Fibroblast of lung (primary cell): ENCODE measurements at places on chromosomes 2 and 18. TPM values are rescaled to one million over a fixed set of nuclear protein-coding genes. Genes with fewer than 3 reads are reported as not detected.

GRCh38 chr2:219221957-219222518, 3.3 kb upstream of the ABCB6 start:
- DNase-seq = no peak

The SERPINB12 gene
- total RNA-seq = not detected in 2 replicates

The TGFA gene
- total RNA-seq = not detected in 2 replicates

The ANKRD30B gene
- total RNA-seq = under 0.01 and 0.33 TPM in 2 replicates

The TXNDC2 gene
- total RNA-seq = not detected in 2 replicates

The TCF23 gene
- under 0.01 TPM in 1 of 2 replicates, not detected in the other for total RNA-seq

GRCh38 chr2:197179744-197180498, 130.7 kb downstream of the ANKRD44 start:
- peak; percentile 96 for DNase-seq

DNA sequence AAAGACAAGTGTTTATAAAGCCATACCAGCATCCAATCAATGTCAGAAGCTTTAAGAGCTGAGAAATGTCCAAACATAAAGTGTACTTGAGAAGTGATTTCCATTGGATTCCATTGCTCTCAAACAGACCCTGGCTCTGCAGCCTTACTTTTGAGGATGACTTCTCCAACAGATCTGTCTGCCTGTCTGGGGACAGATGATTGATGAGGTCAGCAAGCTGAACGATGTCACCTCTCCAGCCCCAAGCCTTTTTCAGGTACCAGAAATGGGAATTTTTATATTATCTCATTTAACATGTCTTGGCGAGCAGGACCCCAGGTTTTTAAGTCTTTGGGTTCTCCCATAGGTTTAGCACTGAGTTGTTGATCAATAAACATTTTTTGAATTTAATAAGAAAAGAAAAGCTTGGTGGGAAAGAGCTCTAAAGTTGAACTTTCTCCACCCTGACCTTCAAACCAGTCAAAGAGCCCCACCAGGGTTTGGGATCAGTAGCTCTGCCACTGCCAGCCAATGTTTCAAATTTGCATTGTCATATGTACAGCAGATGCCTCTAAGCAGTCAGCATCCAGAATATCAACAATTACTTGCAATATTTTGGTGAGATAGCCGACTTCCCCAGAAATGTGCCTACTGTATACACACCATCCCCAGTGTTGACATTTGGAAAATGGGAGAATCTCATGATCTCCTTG, 22.5 kb downstream of the PTPN18 start:
- no peak for DNase-seq

GRCh38 chr2:163264341-163264740, 425.8 kb upstream of the KCNH7 start:
- peak; percentile 83 for DNase-seq

GRCh38 chr2:69734035-69734611, 7.8 kb upstream of the ANXA4 start:
- DNase-seq = no peak

DNA sequence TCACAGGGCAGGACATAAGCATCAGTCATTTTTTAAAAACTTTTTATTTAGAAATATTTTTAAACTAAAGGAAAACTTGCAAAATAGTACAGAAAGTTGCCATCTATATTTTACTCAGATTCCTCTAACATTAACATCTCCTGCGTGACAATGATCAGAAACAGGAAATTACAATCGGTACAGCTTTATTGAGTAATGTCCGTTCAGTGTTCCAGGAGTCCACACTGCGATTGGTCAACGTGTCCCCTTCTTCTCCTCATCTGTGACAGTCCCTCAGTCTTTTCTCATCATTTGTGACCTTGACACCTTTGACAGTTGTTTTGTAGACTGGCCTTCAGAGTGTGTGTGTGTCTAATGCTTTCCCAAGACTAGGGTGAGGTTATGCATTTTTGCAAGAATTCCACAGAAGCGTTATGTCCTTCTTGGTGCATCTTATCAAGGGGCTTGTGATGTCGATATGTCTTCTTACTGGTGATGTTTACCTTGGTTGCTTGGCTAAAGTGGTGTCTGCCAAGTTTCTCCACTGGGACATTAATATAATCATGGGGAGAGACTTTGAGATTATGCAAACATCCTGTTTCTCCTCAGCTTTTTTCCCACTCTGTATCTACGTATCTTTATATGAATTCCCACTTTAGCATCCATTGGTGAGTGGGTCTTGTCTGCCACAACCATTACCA, 21.4 kb upstream of the TMEM177 start:
- no peak for DNase-seq

DNA sequence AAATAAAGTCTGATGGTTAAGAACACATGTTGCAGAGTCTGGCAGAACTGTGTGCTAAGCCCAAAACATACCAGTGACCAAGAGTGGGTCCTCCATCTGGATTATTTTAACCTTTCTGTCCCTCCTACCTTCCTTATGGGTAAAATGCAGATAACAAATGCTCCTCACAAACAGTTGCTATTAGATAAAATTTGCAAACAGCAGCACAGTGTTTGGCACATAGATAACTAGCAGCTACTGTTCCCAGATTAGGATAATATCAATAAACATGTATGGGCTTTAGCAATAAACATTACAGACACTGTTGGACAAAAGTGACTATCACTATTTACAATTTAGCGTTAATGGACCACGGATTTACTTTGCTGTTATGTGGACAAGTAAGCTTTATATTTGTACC, 154.9 kb downstream of the TCF4 start:
- DNase-seq = no peak

The RIOK3 gene
- 59.8 and 78.8 TPM in 2 replicates for total RNA-seq

GRCh38 chr18:59520562-59521355, 161.7 kb upstream of the LMAN1 start:
- DNase-seq = no peak

- DNase-seq = no peak
Observed at GRCh38 chr2:100936070-100936741, 65.9 kb upstream of the RPL31 start.

GRCh38 chr2:138881126-138881525, 100.9 kb upstream of the NXPH2 start:
- DNase-seq = no peak

- DNase-seq = no peak
Observed at GRCh38 chr2:96698221-96698861, 41.5 kb downstream of the LMAN2L start.

GRCh38 chr2:11940799-11941198, 194.4 kb downstream of the LPIN1 start:
- DNase-seq = no peak

- DNase-seq = peak; percentile 40
Observed at GRCh38 chr18:11553098-11553940, 56.1 kb upstream of the SLC35G4 start.

- DNase-seq = no peak
Observed at GRCh38 chr2:106869512-106870275, 16.3 kb downstream of the ST6GAL2 start.

- DNase-seq = no peak
Observed at GRCh38 chr2:2739231-2739795, 408.2 kb upstream of the MYT1L start.

DNA sequence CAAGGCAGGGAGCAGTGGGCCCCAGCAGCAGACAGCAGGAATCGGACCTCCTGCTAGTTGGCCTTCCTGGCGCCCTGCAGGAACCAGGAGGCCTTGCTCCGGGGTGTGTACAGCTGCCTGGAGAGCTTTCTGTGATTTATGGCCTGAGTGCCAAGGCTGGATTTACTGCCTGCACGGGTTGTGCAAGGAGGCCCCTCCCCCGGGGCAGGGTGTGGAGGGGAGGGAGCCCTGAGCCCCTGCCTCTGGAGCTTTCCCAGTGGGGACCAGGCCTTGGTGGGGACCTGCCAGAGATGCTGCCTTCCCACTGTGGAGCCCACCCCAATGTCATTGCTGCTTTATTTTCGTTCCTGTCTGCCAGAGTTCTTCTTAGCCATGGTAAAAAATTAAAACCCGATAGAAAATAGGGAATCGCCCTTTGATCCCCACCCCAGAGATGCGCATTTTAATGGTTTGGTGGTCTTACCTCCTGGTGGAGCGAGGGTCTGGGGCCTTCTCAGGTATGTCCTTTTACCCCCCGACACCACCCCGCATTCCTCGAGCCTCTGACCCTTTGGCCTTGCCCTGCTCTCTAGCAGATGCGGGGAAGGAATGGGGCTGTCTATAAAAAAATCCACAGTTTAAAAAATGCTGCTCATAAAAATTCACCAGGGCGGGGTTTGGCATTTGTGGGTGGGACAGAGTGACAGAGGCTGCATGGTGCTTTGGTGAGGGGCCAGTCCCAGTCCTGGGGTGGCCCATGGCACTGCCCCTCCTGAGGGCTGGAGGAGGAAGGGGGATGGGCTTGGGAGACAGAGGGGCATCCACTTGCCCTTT, 6.9 kb upstream of the RALB start:
- no peak for DNase-seq

DNA sequence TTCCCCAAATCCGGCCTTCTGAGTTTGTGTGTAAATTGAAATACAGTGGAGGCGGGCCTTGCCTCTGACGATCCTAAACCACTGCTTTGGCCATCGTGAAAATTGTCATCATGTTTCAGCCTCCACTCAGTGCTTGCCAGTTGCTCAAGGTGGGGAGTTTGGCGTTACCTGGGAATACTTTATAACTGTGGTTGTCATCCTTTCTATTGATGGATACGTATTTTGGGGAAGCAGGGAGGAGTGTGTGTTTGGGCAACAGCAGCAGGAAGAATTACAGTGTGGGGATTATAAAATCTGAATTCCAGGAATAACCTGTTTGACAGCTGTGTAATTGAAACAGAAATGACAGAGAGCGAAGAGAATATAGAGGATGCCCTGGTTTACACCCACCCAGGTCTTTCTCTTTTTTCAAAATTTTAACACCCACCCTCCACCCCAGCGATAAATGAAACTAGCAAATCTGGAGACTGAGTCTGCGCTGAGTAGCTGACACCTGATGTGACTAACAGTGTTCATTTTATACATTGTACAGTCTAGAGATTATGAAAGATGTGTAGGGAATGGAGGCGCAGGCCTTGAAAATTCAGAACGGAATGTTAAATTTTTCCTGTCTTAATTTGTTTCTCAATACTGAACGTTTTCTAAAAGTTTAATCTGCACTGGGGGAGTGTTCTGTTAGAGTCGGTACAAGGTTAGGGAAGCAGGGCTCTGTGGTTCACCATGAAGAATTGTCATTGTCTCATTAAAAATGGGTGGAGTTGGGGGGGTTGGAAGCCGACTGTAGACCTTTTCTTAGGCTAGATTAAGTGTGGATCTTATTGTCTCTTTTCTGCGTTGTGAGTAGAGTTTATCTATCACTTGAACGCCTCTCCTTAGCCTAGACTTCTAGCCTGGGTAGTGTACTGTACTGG, 1.6 kb downstream of the MAP4K4 start:
- DNase-seq = peak; percentile 45

DNA sequence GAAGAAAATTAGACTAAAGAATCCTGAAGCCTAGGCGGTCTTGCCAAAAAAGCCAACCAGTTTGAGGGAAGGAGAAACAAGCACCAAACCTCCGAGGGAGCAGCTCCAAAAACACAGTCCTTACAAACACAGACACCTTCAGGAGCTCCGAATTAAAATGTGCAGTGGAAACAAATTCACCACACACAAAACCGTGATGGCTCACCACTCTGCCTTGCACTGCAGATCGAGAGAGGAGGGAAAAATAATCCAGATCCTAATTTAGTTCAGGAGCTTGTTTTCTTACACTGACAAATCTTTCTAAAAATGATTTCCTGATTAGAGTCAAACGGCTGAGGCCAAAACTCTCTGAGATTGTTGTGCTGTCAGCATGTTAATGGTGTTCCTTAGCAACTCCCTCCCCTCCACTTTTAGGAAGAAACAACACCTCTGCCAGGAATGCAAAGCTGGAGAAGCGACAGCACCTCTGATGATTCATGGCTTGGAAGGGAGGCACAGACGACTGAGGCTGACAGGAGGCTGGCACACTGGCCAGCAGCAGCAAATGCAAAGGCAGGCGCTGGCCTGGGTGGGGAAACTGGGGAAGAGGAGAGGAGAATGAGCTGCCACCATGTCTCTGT, 249.4 kb upstream of the KLHL29 start:
- DNase-seq = no peak

- peak; percentile 22 for DNase-seq
Observed at GRCh38 chr18:33817096-33817495, 239.1 kb downstream of the ASXL3 start.

DNA sequence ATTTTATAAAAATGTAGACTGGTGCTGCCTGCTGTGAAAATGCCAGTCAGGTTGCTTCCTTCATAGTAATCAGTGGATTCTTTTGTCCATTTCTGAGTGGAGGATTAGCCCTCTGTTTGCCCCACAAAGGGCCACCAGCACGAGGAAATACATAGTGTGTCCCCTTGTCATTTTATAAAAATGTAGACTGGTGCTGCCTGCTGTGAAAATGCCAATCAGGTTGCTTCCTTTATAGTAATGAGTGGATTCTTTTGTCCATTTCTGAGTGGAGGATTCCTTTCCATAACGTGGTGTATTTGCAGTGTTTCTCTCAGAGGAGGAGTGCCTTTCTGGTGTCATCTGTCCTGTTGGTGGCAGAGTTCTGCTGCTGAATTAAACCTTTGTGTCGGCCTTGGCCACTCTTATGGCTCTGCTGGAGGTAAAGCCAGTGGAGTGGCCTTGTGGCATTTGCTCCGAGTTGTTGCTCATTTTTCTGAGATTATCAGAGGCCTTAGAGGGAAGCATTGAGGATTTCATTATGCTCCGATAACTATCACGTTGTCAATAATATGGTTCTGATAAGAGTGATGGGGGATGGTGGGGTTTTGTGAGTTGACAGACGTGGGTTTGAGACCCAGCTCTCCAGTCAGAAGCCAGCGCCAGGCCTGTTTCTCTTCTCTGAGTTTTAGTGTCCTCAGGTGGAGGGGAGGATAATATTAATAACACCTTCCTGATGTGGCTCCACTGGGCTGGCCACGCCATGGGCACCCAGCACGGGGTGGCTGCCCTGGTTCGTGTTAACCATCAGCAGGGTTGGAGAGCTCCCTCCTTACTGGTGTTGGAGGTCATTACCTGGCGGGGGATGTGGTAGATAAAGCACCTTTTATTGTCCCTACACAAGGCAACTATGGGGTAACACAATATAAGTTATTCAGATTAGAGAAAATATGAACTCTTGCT, 96.6 kb downstream of the NEDD4L start:
- DNase-seq = no peak

DNA sequence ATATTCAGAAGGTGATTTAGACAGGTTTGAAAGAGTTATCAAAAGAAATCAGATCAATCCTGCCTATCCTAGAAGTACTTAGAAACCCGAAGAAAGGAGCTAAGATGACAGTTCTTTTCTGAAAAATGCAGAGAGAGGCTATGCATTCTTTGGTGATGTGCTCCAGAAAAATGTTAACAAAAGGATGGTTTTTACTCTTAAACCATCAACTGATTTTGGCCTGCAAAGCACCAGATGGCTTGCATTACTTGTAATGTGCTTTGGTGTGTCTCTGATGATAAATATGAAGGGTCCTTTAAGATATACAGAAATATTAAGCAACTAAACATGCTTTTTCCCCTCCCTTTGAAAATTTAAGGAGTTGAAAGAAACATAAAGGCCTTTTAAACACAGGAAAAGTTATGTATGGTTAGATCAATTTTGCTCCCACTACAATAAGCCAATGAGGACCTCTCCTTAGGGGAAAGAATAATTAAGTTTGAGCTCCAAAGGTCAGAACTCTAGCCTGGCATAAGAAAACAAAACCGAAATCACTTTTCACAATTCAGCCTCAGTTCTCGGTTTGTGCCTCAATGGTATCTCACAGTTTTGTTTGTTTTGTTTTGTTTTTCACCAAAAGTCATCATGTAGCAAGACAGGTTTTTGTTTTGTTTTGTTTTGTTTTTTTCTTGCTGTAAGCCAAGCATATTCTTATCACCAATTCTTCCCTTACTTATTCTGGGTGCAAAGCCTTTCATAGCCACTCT, 302.4 kb upstream of the NT5C1B start:
- no peak for DNase-seq

GRCh38 chr18:22203536-22204213, 34.3 kb downstream of the GATA6 start:
- DNase-seq = no peak
